K562 (cell line): ENCODE measurements at places on chromosomes 2 and 18. TPM values are rescaled to one million over a fixed set of nuclear protein-coding genes. Genes with fewer than 3 reads are reported as not detected.

The SERPINB13 gene
- total RNA-seq = not detected in 2 replicates

The TRIM54 gene
- not detected in 2 replicates for total RNA-seq

The TNFAIP6 gene
- not detected in 2 replicates for total RNA-seq

The TBR1 gene
- total RNA-seq = not detected in 2 replicates

GRCh38 chr2:138930571-138930970 is 150.4 kb upstream of the NXPH2 start:
- H3K27me3 ChIP-seq = no peaks in the 10 kb centered on the region
- H3K27ac ChIP-seq = no peak overlapping the region
- no peak overlapping the region for H3K4me3 ChIP-seq
- DNase-seq = no peak
- no peaks in the 10 kb centered on the region for H3K36me3 ChIP-seq

- H3K27me3 ChIP-seq = peaks cover 32% of the 10 kb centered on the region
- H3K27ac ChIP-seq = no peak overlapping the region
- no peak overlapping the region for H3K4me3 ChIP-seq
- DNase-seq = no peak
- H3K36me3 ChIP-seq = no peaks in the 10 kb centered on the region
Observed at GRCh38 chr2:242004902-242005230, 135.3 kb downstream of the RTP5 start.

- H3K27ac ChIP-seq = no peak overlapping the region
- no peaks in the 10 kb centered on the region for H3K4me1 ChIP-seq
- no peak overlapping the region for H3K4me3 ChIP-seq
- no peaks in the 10 kb centered on the region for H3K36me3 ChIP-seq
- DNase-seq = no peak
Observed at GRCh38 chr2:29063056-29063455, 11.3 kb downstream of the PCARE start.

DNA sequence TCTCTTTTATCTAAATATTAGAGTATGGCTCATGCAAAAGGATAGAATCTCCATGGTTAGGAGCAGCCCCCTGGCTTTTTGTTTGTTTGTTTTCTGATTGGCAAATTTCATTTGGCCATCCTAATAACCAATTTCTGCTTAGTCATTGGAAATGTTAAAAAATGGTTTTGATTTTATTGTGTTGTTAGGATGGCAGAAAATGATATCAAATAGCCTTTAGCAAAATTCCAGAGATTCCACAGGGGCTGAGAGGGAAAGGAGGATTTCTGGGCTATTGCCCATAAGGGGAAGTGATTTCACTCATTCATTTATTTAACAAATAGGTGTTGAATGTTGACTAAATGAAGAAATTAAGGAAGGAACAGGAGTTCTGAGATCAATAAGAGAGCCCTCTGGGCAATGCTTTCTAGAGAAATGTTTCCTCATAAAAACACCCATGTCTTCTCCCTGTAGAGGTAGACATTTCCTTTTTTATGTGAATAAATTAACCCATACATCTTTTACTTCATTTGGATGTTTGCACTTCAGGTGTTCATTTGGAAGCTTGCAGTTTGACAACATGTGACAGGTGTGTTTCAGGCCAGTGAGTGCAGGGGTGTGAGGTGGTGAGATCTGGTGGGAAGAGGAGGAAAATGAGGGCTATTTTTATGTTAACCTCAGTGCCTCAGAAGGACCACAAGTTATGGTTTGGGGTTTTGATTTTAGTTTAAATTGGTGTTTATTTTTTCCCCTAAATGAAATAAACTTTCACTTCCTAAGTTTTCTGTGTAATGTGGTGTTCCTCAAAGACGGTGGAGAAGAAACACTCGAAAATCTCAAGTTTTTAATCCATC is 61.7 kb upstream of the EPC2 start:
- no peaks in the 10 kb centered on the region for H3K36me3 ChIP-seq
- no peak overlapping the region for H3K4me3 ChIP-seq
- H3K4me1 ChIP-seq = no peaks in the 10 kb centered on the region
- peaks cover 9% of the 10 kb centered on the region; the same call in 1 of the 2 replicates for H3K27me3 ChIP-seq
- DNase-seq = no peak
- no peak overlapping the region for H3K27ac ChIP-seq

DNA sequence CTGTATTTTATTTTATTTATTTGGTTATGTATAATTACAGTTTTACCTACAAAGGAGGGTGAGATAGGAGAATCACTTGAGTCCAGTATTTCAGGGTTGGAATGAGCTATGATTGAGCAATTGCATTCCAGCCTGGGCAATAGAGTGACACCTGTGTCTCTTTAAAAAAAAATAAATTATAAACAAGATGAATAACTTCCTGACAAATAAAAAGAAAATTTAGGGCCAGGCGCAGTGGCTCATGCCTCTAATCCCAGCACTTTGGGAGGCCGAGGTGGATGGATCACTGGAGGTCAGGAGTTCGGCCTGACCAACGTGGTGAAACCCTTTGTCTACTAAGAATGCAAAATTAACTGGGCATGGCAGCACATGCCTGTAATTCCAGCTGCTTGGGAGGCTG is 17.3 kb downstream of the MTA3 start:
- no peak overlapping the region for H3K4me3 ChIP-seq
- no peak for DNase-seq
- H3K27me3 ChIP-seq = no peaks in the 10 kb centered on the region
- H3K36me3 ChIP-seq = peaks cover 1% of the 10 kb centered on the region; the same call in 1 of the 3 replicates

GRCh38 chr2:47422016-47422415 is 19.1 kb downstream of the MSH2 start:
- no peak overlapping the region for H3K27ac ChIP-seq
- peaks cover 76% of the 10 kb centered on the region; the same call in 2 of the 3 replicates for H3K36me3 ChIP-seq
- H3K4me3 ChIP-seq = no peak overlapping the region
- no peaks in the 10 kb centered on the region for H3K4me1 ChIP-seq
- H3K27me3 ChIP-seq = no peaks in the 10 kb centered on the region
